ENCODE measurements at places on chromosomes 6 and 20.

DNA sequence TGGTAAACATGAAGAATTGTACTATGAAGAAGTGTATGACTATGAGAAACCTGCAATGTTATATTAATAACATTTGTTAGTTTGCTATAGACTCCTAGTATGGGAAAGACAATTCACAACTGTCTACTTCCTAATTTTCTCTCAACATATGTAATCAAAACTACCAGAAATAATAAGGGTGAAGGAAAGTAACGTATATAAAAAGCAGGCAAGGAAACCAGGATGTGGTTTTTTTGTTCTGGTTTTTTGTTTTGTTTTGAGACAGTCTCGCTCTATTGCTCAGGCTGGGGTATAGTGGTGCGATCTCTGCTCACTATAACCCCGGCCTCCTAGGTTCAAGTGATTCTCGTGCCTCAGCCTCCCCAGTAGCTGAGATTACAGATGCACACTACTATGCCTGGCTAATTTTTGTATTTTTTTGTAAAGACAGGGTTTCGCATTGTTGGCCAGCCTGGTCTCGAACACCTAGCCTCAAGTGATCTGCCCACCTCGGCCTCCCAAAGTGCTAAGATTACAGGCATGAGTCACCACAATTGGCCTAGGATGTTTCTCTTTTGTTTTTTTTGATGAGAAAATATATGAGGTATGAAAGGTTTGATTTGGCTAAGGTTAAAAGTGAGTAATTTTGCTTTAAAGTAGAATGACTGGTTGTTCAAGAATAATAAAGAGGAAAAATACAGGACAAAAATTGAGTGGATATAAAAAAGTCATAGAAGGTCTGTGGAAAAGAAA, 83.1 kb downstream of the PTCHD4 start:
- DNase-seq: no peak

DNA sequence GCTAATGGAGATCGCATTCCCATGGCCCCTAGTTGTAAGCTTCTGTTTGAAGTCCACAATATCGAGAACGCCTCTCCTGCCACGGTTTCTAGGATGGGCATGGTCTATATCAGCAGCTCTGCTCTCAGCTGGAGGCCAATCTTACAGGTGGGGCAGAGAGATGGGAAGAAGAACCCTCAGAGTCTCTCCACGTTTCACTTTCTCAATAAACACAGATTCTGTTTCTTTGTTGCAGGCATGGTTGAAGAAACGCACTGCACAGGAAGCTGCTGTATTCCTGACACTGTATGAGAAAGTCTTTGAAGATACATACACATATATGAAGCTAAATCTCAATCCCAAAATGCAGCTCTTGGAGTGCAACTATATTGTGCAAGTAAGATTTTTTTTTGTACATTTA, 157.9 kb downstream of the DNAH8 start:
- no peak for DNase-seq

- DNase-seq: no peak
These were observed 75.9 kb upstream of the HDDC2 start for GRCh38 chr6:125377621-125378020.

- DNase-seq: no peak
These were observed 1.2 kb downstream of the FOXO3 start for GRCh38 chr6:108561742-108562502.

DNA sequence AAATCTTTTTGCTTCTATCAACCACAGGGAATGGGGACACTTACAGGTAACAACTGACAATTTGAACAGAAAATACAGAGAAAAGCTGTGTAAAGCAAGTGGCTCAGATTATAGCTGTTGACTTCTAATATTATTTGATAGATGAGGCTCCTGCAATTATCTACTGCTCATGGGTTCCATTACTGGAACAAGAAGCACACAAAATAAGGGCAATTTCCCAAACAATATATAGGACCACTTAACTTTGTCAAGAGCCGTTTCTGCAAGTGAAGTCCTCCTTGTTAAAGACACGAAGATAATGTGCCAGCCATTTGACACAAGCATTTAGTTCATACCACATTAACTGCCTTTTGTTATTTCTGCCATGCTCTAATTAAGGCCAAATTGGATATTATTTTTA, 315.5 kb upstream of the ARID1B start:
- no peak for DNase-seq

- no peak for DNase-seq
These were observed 15.1 kb upstream of the RIPK1 start for GRCh38 chr6:3053231-3053508.

GRCh38 chr6:51398064-51398705, 579.5 kb downstream of the TFAP2B start:
- DNase-seq: no peak

DNA sequence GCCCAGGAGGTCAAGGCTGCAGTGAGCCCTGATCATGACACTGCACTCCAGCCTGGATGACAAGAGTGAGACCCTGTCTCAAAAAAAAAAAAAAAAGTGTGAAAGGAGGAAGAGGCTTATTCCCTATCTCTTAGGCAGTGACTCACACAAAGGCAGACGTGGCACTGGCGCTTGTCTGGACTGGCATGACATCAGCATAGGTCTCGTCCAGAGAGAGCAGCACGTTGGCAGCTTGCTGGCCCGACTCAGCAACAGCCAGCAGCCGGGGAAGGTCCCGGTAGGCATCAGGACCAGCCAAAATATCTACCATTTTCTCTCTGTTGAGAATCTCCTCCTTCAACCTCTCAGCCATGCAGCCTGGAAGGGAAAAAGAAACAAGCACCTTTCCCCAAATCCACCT, 14.1 kb downstream of the CDK5RAP1 start:
- no peak for DNase-seq

DNA sequence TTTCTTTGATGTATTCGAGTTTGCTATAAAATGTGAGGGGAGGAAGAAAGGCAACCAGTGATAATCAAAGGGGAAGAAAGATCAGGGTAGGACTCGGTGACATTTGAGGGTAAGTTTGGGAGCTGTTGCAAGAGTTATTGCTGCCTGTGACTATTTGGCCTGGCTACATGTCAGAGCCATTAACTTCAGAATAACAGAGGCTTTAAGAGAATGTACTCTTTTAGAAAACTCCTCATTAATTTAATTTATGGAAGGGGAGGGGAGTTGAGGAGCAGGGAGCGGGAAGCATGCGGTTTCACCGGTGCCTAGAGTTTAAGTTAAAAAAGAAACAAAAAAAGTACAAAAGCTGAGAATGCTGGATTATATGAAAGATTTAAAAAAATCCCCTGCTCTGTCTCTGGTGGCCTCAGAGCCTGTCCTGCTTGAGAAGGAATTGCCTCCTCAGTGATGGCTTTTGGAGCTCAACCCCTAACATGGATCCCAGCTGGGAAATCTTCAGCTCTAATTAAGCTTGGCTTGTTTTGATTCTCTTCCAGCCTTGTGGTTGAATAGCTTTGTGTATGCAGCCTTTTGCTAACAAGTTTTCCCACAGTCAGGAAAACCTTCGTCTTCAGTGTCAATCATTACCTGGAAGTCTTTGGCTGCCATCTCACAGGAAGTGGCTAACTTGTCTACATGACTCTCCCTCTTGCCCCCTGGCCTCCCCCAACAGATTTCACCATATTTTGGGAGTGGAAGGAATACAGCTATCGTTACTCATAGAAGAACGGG, 238.2 kb downstream of the SOX4 start:
- DNase-seq: no peak

DNA sequence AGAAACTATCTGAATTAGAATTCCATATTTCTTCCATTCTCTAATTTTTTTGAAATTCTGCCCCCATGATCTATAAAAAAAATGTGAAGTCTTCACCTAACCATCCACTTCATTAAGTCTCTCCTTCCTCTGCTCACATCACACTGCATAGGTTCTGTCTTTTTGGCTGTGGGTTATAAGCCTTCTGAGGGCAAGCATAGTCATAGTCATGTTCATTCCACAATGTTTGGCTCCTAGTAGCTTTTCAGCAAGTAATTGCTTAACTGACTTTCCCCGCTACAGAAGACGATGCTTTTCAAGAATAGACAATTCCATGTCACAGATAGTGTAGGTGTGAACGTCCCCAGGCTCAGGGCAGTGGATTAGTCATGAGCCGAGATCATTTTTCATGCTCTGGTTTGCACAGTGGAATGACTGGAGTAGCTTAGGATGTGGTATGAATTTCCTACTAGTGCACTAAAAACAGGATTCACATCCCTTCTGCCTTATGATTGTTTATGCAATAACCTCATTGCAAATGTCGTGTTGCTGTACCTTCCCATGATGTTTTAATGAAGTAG, 29.1 kb downstream of the WRNIP1 start:
- no peak for DNase-seq

GRCh38 chr6:29760328-29760727, 37.1 kb downstream of the HLA-F start:
- DNase-seq: no peak

DNA sequence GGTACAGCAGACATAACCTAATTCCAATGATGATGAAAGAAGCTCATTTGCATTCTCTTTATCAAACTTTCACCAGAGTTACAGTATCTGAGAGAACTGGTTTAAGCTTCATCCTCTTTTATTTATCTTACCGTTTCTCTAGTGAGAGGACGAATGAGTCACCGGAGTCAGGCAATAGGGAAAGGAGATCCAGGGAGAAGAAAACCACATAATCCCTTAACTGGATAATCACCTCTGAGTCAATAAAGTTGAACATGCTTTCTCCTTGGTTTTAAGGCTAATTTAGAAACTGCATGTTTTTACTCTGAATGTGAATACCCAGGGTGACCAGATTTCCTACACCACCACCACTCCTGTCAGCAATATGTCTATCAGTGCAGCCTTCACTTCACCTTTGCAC, 313.7 kb upstream of the TBX18 start:
- no peak for DNase-seq

GRCh38 chr20:14984768-14985622, 647.6 kb upstream of the FLRT3 start:
- no peak for DNase-seq

- DNase-seq: no peak
These were observed 132.6 kb downstream of the PHACTR1 start for GRCh38 chr6:12848964-12849808.

GRCh38 chr20:60632391-60633262, 619.4 kb upstream of the CDH4 start:
- no peak for DNase-seq

- DNase-seq: no peak
These were observed 175.4 kb upstream of the ZNF217 start for GRCh38 chr20:53769041-53769440.

GRCh38 chr6:147903931-147904330, 395.4 kb downstream of the SAMD5 start:
- no peak for DNase-seq

GRCh38 chr20:43843096-43843964, 71.3 kb upstream of the TOX2 start:
- DNase-seq: no peak

- DNase-seq: no peak
These were observed 103.0 kb upstream of the RREB1 start for GRCh38 chr6:7004581-7005297.

DNA sequence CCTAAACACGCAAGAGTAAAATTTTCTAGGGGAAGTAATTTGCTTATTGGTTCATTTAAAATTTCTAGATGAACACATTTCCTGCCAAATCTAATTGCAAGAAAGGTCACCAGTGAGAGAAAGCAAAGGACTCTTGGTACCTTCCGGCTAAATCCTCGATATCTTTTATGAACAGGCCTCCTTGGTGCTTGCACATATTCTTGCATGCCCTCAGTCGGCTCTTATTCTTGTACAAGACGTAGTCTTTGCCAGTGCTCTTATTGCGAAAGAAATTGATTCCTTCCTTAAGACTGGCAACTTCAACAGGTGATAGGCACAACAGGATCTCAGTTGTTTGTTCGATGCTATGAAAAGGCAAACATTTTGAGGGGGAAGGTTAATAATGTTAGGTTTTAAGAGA, 141.7 kb upstream of the CARMIL1 start:
- peak; percentile 8 for DNase-seq

- no peak for DNase-seq
These were observed 19.9 kb downstream of the ACSS1 start for GRCh38 chr20:25038103-25038410.

DNA sequence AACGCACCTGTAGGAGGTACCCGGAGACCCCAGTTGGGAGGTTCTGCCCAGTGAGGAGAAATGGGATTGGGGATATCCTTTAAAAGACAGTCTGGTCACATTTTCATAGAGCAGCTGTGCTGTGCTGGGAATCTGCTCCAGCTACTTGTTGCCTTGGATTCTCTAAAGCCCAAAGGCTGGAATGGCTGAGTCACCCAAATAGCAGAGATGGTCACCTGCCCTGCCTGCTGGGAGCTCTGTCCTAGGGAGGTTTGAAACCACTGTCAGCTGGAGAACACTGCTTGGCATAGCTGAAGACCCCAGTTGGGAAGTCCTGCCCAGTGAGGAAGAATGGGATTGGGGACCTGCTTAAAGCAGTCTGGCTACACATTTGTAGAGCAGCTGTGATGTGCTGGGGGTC, 34.8 kb upstream of the TFB1M start:
- no peak for DNase-seq

DNA sequence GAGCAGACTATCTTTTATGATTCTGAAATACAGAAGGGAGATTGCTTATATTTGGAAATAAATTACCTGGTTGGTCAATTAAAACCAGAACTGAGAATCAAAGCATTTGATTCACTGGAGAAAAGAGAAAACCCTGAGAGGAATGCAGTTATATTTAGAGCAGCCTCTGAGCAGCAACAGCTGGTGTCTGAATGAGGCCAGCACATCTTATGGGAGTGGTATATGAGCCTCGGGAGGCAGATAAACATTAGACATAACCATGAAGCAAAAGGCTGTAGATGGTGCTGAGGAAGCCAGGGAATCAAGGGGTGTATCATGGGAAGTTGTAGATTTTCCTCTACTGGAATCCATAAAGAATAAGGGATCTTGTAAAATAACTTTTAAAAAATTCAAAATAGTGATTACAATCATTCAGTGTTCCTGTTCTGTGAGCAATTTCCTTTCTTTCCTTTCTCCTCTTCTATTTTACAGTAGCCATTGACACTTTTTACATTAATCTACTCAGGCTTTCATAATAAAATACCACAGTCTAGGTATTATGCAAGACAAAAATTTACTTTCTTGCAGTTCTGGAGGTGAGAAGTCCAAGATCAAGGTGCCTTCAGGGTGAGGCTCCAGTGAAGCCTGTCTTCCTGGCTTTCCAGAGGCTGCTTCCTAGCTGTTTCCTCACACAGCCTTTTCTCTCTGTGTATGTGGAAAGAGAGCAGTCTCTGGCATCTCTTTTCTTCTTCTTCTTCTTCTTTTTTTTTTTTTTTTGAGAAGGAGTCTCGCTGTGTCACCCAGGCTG, 32.8 kb upstream of the ENPP5 start:
- no peak for DNase-seq

- no peak for DNase-seq
These were observed 369.8 kb upstream of the ARID1B start for GRCh38 chr6:156407334-156407733.

DNA sequence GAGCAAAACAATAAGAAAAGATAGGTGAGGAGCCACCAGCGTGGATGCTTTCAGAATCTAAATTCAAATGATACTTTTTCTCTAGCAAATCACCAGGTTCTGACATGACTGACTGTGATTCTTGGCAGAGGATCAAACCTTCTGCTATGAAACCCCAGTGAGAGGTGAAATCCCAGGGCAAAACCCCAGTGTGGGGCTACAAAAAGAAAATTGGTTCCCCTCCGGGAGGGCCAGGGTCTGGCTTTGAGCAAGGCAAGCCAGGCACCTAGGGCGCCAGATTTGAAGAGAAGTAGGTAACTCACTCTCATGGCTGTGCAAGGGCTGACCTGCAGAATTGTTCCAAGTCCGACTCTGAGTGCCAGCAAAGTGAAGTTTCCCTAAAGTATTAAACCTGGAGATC, 20.2 kb upstream of the RALGAPA2 start:
- DNase-seq: no peak

GRCh38 chr20:47551222-47551621, 49.5 kb downstream of the NCOA3 start:
- no peak for DNase-seq

Data from activated T-cell treated with anti-CD3 and anti-CD28 coated beads for 24 hours (primary cell).